ENCODE measurements at places on chromosomes 4 and X.

DNA sequence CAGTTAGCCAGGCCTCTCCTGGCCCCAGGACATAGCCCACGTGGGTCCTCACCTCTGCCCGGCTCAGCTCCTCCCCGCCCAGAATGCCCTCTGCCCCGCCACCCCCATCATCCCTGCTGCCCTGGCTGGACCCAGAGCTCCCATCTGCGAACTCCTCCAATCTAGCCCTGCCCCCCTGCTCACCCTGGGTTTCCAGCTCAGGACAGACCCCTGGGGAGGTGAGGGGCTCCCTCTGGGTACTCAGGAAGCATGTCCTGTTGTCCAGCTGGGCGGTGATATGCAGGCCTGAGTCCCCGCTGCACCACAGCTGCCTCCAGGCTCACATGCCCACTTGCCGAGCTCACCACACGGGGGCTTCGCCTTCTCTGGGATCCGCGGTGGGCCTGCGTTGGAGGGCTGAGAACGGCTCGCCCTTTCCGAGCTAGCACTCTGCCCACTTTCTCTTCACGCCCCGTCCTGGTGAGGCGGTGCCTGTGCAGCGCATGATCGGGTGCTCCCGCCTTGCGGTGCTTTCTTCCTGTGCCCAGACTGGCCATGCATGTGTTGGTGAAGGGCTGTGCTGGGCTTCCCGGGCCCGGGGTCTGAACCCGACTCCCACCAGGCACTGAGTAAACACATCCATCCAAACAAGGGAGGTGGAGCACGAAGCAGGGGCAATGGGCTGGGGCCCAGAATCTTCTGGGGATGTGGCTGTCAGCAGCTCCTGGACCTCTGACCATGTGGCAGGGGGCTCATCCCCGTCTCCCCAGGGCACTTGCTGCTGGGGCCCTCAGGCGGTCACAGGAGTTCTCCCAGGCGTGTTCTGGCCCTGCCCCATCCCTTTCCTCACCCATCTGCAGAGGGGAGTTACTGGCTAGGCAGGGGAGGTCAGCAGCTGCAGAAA lies 74.3 kb downstream of the RGS12 start:
- DNase-seq, result no peak

DNA sequence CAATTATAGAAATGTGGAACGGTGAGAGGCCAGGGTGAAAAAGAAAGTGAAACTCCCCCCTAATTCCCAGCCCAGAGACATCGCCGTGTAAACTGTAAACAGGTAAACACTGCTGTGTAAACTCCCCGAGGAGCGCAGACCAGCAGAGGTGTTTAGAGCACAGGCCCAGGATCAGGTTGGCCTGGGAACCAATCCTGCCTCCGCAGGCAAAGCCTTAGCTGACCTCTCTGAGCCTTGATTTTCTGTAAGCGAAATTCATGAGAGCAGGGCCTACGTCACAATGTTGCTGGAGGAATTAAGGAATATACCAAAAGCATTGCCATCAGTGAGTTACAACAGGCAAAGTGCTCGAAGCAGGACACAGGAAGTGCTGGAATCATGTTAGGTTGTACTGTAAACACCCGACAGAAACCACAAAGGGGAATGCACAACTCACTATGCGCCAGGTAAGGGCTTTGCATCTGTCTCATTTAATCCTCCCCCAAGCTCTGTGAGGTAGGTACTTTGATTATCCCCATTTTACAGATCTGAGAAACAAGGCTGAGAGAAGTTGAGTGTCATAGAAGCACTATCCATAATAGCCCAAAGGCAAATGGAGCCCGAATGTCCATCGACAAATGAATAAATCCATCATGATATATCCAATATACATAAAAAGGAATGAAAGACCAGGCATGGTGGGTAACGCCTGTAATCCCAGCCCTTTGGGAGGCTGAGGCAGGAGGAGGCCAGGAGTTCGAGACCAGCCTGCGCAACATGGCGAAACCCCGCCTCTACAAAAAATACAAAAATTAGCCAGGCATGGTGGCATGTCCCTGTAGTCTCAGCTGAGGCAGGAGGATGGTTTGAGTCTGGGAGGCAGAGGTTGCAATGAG lies 30.7 kb upstream of the KIAA0232 start:
- peak; percentile 16 for DNase-seq

DNA sequence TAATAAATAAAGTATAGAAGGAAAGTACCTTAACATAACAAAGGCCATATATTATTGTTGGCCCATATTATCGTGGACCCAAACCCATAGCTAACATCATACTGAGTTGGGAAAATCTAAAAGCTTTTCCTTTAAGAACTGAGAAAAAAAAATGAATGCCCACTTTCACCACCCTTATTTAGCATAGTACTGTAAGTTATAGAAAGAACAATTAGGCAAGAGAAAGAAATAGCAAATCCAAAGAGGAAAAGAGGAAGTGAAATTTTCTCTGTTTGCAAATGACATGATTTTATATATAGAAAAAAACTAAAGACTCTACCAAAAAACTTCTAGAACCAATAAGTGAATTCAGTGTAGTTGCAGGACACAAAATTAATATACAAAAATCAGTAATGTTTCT lies 1854.6 kb downstream of the PCDH7 start:
- no peak for DNase-seq

DNA sequence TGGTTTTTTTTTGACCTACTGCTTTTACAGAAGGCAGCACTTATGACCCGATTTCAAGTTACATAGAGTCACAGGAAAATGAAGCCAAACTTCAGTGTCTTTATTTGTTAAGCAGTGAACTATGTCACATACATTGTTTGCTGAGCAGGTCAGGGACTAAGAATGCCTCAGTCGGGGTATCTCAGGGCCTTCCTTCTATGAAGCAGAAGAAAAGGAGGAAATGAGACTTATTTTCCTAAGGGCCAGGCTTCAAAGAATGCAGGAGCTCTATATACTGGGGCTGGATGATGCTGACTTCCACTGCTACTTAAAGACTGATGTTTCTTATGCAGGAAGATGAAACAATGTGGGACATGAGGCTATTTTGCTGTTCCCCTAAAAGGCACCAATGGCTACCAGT lies 558.4 kb upstream of the IGFBP7 start:
- DNase-seq, result no peak

GRCh38 chrX:140504371-140505324 lies at the start of gene SOX3:
TSS of gene SOX3 (minus strand) at chrX:140505069. CDS start at chrX:140505060, 9 bp downstream.
- no peak for DNase-seq

- DNase-seq, result peak; percentile 23
These were observed 14.3 kb downstream of the JCHAIN start for GRCh38 chr4:70651864-70652506.

GRCh38 chr4:142353149-142353738 lies 492.9 kb downstream of the INPP4B start:
- peak; percentile 35 for DNase-seq

GRCh38 chrX:149631234-149632165 lies at the start of gene TMEM185A:
TSS of gene TMEM185A (minus strand) at chrX:149631792. CDS start at chrX:149631580, 212 bp downstream.
- DNase-seq, result peak; percentile 46

DNA sequence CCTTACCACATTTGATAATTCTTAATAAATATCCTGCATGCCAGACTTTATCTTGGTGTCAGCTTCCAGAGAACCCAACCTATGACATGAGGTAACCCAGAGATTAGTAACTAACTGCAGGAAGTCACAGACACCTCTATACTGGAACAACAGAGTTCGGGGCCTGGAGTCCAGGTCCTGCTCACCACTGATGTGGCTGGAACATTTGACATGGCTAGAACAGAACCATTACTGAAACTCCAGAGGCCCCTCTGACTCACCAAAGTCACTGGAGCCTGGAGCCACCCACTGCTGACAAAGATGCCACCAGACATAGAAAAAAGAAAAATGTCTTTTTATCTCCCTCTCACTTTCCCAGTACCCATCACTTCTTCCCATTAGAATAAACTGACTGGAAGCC lies 403.7 kb downstream of the MID1IP1 start:
- DNase-seq, result no peak

DNA sequence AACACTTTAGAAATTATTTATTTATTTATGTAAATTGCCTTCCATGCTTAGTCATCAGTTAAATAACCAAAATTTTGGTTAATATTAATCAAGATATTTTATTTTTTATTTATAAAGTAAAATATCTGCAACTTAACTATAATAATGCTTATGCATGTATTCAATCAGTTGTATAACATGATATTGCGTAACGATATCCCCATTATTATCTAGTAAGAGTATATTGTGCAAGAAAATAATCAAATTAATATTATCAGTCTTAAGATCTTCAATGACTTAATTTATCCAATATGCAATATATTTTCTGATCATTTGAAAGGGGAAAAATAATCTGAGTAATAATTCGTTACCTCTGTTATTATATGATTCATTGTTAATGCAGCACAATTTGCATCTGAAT lies 596.7 kb downstream of the GABRG1 start:
- no peak for DNase-seq

GRCh38 chrX:108359806-108360602 lies 78.2 kb downstream of the COL4A6 start:
- no peak for DNase-seq

GRCh38 chrX:31708116-31708515 lies 636.3 kb upstream of the FTHL17 start:
- DNase-seq, result no peak

- no peak for DNase-seq
These were observed 293.8 kb upstream of the CTSO start for GRCh38 chr4:156247470-156247869.

DNA sequence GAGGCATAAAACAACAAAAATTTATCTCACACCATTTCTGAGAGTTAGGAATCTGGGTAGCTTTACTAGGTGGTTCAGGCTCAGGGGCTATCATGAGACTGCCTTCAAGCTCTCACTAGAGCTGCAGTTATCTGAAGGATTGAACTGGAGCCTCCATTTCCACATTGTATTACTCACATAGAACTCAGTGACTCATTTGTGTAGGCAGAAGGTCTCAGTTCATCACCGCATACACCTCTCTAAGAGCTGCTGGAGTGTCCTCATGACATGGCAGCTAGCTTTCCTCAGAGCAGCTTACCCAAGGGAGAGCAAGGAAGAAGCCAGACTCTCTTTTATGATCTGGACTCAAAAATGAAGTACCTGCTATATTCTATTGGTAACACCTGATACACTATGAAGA lies 389.2 kb downstream of the IQCM start:
- no peak for DNase-seq

GRCh38 chr4:76722838-76723237 lies 175.1 kb downstream of the SOWAHB start:
- DNase-seq, result no peak

DNA sequence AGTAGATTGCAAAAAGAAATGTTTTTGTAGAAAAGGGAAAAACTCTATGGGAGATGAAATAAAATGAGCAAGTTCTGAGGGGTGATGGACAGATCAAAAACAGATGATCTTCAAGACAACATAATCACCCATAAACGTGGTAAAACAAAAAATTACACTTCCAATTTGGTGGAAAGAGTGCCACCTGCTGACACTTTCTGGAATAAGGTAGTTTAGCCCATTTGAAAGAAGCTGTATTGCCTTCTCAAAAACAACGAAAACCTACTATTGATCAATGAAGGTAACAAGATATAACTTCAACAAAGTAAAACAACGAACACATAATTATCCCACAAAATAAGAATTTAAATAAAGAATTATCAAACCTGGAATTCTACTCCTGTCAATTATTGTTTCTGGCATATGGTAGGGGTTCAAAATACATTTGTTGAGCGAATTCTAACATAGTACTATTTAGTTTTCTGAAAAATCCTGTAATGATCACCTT lies 2.5 kb downstream of the COQ2 start:
- peak; percentile 43 for DNase-seq

DNA sequence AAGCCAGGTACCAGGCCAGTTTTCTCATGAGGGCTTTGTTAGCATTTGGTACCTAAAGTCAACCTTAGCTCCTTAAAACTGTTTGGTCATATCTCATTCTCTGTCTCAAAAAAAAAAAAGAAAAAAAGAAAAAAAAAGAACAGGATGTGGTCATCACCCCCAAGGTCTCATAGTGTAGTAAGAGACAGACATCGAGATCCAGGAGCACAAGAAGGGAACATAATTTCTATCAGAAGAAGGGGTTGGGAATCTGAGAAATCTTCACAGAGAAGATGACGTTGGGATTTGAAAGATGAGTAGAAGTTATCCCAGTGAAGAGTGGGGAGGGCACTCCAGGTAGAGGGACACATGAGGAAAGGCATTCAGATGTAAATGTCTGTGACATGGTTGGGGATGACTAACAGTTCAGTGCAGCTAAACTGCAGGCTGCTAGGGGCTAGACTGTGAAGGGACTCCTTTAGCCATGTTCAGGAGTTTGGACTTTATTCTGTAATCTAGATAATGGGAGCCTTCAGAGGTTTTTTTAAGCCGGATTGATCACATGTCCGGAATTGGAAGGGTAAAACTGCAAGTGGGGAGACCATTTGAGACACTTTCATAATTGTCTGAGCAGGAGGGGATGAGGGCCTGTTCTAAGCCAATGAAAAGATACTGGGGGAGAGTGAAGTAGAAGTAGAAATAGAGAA lies 26.9 kb upstream of the GJB1 start:
- DNase-seq, result no peak

DNA sequence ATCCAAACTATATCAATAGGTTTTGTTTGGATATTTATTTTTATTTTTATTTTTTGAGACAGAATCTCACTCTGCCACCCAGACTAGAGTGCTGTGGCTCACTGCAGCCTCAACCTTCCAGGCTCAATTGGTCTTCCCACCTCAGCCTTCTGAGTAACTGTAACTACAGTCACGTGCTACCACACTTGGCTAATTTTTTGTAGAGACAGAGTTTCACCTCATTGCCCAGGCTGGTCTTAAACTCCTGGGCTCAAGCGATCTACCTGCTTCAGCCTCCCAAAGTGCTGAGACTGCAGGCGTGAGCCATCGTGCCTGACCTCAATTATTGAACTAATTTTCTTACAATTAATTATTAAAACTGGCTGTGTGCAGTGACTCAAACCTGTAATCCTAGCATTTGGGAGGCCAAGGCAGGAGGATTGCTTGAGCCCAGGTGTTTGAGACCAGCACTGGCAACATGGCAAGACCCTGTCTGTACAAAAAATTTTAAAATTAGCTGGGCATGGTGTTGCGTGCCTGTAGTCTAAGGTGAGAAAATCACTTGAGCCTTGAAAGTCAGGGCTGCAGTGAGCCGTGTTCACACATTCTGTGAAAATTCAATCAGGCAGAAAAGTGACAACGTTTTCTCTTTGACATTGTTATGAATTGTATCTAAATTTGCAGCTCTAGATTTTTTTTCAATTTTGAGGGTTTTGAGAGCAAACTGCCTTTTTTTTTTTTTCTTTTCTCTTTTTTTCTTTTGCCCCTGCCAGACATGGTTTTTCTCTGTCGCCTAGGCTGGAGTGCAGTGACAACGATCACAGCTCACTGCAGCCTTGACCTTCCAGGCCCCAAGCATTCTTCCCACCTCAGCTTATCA lies 66.0 kb downstream of the UBE2K start:
- no peak for DNase-seq

- DNase-seq, result no peak
These were observed 109.2 kb upstream of the PCDH18 start for GRCh38 chr4:137641544-137641943.

GRCh38 chrX:115018944-115019343 lies 1.5 kb upstream of the IL13RA2 start:
- no peak for DNase-seq

GRCh38 chrX:13703589-13703988 lies 14.7 kb downstream of the RAB9A start:
- no peak for DNase-seq

Data from NCI-H2081 (cell line).